Hindlimb muscle (tissue), 1 donor: ENCODE measurements at places on chromosomes 12 and 14.
A peak's percentile ranks its signal among the peaks of the same experiment; 100 is the strongest.

- no peak for DNase-seq
Measured at GRCh38 chr14:72401632-72402376, 469.6 kb downstream of the RGS6 start.

DNA sequence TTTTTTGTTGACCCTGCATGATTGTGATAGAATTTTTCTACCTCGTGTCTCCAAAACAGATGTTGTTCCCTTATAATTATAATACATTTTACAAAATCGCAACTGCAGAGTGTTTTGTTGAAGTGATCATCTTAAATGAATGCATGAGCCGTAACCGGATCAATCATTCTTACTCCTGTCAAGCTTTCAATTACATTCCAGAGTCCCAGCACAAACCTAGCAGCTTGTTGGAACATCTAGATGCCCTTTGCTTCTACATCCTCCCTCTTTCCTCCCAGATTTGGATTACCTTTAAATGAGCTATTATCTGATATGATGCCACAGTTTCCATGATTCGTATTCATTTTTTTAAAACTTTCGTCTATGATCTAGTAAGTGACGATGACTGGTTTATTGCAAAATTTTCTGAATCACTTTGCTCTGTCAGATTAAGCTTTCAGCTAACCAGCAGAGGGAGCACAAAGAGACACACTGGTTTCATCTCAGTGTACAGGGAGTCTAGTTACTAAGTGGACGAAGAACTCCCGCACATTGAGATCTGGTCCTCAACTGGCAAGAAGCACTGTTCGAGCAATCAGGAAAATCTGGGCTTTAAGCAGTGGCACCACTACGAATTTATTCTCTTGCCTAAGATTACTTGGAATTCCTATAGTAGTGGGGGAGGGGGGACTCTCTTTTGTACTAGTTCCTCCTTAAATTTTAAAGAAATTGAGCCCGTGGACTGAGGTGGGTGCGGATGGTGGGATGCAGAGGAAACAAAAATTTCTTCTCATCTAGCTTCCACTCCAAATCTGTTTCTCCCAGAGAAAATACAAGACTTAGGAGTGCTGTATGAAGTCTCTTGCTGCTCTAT lies 40.9 kb downstream of the TSHR start:
- DNase-seq: peak; percentile 40

DNA sequence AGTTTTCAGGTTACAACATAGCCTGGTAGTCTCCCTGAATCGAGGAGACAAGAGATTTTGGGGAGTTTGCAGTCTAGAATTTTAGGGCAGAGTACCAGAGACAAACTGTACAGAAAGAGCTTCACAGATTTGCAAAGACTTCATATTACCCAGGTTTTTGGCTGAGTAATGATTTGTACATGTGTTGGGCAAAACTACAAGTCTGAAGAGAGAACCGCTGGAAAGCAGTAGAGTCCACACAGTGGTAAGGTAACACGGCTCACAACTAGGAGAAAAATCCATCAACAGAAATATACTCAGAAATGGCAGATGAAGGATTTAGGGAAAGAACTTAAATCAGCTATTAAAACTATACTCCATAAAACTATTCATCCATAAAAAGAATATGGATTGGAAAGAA lies 25.7 kb downstream of the FBXO33 start:
- no peak for DNase-seq

- no peak for DNase-seq
Measured at GRCh38 chr12:52083638-52083996, 4.1 kb downstream of the SMIM41 start.

GRCh38 chr12:79891506-79892162 lies 43.3 kb downstream of the PPP1R12A start:
- no peak for DNase-seq

DNA sequence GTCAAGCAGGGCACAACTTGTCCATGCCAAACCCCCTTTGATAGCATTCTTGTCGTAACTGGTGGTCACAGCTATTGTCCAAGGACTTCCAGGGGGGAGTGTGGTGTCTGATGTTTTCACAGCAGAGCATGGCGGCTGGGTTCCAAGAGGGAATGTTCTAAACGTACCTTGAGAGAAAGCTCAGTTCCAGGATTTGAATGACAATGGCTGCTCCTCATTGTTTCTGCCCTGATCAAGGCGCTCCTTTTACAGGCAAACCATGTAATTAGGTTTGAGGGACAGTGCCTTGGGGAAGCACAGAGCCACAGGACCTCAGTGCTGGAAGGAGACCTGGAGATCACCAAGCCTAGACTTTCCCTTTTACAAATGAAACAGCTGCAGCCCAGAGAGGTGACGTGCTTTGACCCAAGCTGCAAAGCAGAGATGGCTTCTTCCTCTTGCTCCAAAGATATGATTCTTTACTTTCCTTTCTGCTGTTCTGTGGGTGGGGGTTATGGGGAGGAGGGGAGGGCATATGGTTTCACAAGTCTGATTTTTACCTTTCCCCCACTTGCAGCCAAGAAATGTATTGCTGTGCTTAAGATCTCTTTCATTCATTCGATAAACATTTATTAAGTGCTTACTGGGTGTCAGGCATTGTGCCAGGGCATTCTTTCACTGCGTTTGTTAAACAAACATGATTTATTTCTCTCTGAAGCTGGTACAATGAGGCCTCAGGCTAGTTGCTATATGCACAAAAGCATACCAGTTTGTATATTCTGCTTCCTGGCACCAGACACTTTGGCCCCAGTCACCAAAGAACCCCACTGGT lies 172.8 kb downstream of the KTN1 start:
- DNase-seq: no peak

GRCh38 chr14:24430682-24431568 lies 1.2 kb downstream of the KHNYN start:
- DNase-seq: no peak

DNA sequence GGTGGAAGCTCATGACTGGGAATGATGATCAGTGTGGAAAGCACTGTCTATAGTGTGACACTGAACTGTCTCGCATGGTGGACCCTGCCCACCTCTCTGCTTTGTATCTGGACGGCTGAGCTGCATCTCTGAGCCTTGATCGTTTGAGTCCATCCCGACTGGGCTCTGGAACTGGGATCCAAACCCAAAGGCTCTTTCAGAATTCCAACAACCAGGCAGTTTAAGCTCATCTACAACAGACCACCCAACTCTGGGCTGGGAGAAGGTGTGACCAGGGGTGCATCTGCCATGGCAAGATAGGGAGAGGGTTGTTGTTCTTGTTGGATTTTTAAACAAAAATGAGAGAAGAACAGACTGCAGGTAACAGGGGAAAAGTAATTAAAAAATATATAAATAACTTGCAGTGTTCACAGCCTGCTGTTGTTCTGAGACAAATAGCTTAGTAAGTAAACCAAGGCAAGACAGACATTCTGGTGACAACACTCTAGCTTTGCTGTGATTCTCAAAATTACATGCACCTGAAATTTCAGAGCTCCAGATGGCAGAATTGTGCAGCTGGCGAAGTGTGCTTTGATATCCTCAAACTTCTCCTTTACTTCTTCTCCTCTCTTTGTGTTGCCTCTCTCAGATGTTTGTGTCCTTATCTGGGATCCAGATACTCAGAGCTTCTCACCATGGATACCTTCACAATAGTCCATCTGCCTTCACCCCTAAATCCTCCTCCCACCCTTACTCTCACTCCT lies 209.6 kb downstream of the EMP1 start:
- DNase-seq: no peak

GRCh38 chr14:101232340-101233020 lies 328.8 kb upstream of the DIO3 start:
- DNase-seq: no peak

DNA sequence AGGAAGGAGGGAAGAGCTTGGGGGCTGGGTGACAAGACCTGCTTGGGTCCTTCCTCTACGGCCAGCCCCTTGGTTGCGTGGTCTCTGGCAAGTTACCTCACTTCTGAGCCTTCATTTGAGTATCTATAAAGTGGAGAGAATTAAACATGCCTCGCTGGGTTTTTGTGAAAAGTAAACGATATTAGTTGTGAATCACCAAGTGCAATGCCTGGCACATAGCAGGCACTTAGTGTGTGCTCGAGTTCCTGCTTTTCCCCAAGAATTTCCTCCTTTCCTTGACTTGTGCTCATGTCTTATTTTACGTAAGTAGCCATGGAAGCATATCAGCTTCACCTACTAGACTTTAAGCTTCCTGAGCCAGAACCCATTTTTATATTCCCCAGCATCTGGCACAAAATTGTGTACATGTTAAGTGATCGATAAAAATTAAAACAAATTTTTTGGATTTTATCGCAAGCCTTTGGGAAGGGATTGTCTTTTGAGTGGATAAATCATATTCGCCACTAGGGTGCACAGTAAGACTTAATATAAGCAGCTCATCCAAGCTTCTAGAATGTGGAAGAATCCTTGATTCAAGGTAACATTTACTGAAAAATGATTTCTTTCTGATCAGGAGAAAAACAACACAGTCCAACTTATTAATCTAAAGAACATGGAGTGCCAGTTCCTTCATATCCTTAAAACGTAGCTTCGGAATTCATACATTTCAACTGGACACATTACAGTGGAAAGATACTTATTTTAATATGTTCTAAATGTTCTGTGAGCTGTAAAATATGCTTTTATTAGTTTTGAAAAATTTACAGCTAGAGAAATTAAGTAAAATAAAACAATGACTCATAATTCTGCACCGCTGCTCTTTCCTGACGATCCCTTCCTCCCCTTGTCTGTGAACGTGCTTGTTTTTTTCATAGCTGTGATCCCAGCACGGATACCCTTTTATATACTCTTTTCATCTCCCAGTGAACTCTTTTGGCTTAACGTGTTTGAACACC lies 62.0 kb downstream of the SLC25A47 start:
- DNase-seq: no peak

DNA sequence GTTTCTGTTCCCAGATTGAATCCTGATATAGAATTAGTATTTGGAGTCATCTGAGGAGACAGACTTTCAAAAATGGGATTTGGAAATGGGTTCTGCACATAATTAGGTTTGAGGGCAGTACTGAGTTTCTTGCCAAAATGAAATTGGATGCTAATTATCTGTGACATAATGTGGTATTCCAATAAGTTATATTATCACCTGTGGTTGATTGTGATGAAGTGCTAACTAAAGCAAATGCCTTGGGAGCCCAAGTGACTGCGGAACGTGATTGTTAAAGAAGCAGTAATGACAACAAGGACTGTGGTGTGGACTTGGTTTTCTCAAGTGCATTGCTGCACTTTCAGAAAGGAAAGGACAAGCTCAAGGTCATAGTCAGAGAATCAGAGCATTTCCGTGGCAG lies 337.0 kb downstream of the IPO8 start:
- DNase-seq: no peak

GRCh38 chr12:65618588-65618987 lies 205.7 kb upstream of the HMGA2 start:
- no peak for DNase-seq

GRCh38 chr12:117526757-117527478 lies 165.5 kb upstream of the NOS1 start:
- no peak for DNase-seq

- no peak for DNase-seq
Measured at GRCh38 chr12:84247931-84248330, 664.7 kb downstream of the SLC6A15 start.

DNA sequence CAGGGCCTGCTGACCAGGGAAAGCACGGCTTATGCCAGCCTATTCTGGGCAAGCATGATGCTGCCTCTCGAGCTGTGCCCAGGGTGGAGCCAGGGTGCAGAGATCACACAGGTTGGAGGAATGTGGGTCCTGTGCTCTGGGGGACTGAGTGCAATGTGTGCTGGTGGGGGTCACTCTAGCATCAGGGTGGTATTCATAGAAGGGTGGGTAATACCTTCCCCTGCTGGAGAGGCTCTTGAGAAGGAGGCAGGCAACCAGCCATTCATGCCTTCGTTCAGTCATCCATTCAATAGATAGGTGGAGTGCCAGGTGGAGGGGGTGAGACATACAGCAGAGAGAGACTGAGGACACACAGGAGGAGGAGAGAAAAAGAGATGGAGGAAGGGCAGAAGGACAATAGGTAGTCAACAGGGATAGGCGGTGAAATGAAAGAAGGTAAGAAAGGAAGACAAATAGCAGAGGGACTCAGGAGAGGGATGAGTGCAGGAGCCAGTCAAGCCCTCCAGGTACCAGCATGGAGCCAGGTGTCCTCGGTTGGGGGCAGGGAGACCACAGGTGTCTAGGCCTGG lies 5.2 kb upstream of the ZNF385A start:
- no peak for DNase-seq

- no peak for DNase-seq
Measured at GRCh38 chr12:68483592-68484383, 126.9 kb upstream of the RAP1B start.

GRCh38 chr14:71141701-71142374 lies 234.6 kb downstream of the PCNX1 start:
- DNase-seq: no peak

DNA sequence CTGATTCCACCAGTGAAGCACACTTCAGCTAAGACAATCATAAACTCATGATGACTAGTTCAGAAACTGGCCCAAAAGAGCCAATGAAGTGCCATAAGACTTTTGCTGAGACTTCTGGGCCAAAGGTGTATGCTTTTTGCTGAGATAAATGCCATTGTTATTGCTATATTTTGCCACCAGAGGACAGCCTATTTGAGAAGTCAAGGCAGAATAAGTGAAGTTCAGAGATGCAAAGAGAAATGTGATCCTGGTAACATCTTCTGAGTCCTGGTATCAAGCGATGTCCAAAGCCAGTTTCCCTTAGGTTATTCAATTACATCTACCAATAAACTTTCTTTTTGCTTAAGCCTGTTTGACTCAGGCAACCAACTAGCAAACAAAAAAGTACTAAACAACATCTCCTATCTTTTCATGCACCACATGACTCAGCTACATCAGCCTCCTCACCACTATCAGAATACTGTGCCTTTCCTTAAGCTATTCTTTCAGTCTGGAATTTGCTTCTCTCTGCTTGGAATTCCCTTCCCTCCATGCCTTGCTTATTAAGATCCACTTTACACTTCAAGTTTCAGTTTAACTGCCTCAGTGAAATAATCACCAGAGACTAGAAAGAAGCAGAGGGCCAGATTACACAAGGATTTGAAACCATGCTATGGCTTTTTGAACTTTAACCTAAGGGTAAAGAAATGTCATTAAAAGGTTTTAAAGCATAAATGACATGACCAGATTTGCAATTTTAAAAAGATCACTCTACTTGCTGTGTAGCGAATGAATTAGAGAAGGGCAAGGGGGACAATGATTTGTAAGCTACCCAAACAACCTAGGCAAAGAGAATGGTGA lies 14.0 kb downstream of the CRY1 start:
- DNase-seq: no peak

DNA sequence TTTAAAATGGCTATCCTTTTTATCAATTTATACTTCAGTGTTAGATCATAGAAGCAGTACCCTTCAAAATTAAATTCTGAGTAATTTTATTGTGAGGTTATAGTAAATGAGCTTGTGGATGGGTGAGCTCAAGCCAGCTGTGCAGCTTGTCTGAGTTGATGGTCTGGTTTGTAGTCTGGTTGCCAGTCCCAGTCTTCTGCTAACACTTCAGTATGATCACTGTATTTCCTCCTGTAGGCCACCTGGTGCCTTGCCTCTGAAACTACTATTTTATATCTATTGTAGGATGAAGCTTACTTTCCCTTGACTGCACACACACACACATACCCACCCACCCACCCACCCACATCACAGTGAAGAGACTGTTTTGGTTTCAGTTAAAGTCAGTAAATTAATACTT lies 496.4 kb downstream of the PCNX1 start:
- DNase-seq: no peak
